ENCODE measurements at places on chromosomes 3 and 15.

DNA sequence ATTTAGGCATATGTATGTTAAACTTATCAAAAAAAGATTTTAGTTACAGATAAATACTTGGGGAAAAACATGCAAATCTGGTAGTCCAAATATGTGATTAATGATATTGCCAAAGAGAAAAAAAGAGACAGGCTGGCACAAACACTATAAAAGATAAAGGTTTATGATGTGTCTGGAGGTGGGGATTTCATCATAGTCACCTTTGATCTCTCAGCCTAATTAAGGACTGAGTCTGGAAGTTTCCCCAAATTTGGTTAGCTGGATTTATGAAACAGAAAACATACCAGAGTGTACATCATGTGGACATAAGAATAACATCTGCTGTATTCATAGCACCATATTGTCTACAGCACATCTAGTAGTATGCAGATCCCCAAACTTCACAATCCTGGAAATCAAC, 157.0 kb downstream of the FGF12 start:
- DNase-seq, result no peak

GRCh38 chr15:25684521-25685431, 178.4 kb downstream of the ATP10A start:
- DNase-seq, result no peak

GRCh38 chr15:89813381-89814111, 1.1 kb downstream of the ANPEP start:
- DNase-seq, result no peak

- DNase-seq, result no peak
Observed at GRCh38 chr3:55544219-55544618, 57.1 kb upstream of the WNT5A start.

GRCh38 chr15:66563566-66564110, 2.2 kb downstream of the LCTL start:
- no peak for DNase-seq

- DNase-seq, result no peak
Observed at GRCh38 chr15:66147440-66147839, 106.1 kb downstream of the MEGF11 start.

Measured in activated naive CD4-positive, alpha-beta T cell treated with Interleukin-2 at 50 U/mL for 16 hours (primary cell).